GM12864 (cell line): ENCODE measurements at places on chromosomes 2 and 18.

GRCh38 chr18:4068552-4069158 lies 386.5 kb downstream of the DLGAP1 start:
- peak; percentile 5 for DNase-seq

DNA sequence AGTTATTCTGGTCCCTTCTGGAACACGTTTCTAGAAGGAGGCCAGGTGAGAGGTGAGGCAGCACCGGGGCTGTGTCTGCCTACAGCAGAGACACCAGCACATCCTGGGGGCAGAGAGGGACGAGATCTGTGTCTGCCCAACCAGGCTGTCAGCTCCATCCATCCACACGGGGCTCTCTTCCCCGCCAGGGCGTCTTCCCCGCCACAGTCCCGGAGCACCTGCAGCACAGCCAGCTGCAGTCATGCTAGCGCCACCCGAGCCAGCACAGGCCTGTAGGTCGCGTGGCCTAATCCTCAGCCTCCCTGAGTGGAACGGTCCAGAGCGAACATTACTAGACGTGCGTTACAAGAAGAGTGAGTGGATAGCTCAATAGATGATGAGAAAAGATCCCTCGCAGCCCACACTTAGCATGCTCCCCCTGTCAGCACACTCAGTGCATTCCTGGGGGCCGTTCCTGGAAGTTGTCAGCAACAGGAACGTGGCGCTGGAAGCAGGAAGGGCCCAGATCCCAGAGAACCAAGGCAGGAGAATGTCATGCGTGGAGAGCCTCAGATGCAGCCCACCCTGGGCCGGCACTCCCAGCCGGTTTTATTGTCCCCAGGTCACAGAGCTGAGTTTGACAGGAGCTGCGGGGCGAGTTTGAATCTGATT lies 179.0 kb downstream of the TWIST2 start:
- no peak for DNase-seq

DNA sequence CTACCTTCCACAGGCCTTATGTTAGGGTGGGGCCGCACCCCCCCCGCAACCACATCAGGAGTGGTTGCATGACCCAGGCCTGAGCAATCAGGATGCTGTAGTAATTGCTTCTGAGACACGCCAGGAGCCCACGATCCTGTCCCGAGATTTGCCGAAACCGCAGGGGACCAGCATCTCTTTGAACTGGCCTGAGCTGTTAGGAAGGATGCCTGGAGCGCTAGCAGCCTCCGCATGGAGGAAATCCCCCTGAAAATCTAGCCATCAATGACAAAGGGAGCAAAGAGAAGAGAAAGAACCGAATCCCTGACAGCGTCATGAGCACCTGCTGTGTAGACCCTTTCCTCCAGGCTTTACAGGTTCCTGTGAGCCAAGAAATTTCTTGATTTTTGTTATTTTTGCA lies 8.7 kb upstream of the TEX44 start:
- no peak for DNase-seq

DNA sequence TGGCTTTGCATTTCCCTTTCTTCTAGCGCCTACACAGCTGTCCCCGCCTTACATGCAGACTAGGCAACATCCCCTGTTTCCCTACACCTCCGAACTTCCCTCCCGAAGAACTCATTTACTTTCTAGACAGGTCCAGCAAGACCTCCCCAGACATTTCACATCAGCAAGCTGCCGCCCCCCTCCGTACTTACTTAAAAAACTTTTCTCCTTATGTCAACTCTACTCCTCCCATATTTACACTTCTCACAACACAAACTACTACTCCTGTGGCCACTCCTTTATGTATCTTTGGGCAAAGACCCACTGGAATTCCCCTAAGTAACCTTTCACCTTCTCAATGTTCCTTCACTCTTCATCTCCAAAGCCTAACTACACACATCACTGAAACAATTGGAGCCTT lies 20.4 kb upstream of the ZNF397 start:
- DNase-seq: no peak

GRCh38 chr18:46712406-46712805 lies 44.4 kb downstream of the ST8SIA5 start:
- DNase-seq: no peak

GRCh38 chr2:182890773-182891378 lies 24.4 kb upstream of the FRZB start:
- no peak for DNase-seq

GRCh38 chr18:49590608-49591007 lies 28.8 kb downstream of the LIPG start:
- no peak for DNase-seq

- DNase-seq: no peak
These were observed 29.0 kb upstream of the ZFP36L2 start for GRCh38 chr2:43255296-43255910.

DNA sequence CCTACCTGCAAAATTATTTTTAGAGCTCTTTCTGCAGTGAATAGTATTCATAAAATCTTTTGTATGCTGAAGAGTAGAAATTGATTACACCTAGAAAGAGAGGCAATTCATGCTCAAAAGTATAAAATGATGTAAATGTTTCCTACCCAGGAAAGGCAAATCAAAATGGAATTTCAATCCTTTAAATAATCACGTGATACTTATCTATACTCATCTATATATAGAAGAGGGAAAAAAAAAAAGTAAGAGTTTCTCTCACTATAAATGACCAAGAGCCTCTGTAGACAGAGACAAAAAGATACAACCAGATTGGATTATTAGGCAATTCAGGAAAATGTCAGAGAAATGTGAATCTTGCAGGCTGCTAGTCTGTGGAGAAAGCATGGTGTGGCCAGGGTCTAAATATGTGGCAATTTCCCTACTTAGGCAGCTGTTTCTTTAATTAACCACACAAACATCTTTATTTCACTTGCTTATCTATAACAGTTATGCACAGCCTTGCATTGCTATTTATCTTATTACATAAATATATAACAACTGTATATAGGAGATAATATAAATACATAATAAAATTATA lies 39.5 kb downstream of the METTL8 start:
- DNase-seq: no peak

GRCh38 chr18:9765501-9765900 lies 57.4 kb downstream of the RAB31 start:
- no peak for DNase-seq

GRCh38 chr2:169237286-169237685 lies 125.0 kb downstream of the LRP2 start:
- DNase-seq: no peak
